Gastrocnemius medialis (tissue), 4 donors: ENCODE measurements at places on chromosomes 13 and 19. TPM values are rescaled to one million over a fixed set of nuclear protein-coding genes. Genes with fewer than 3 reads are reported as not detected.

PABPC3 gene
- total RNA-seq = not detected

SCGB2B2 gene
- total RNA-seq = 0.20 TPM

DCLK1 gene
- total RNA-seq = 3.8 TPM

CATSPERD gene
- not detected for total RNA-seq

COX7A1 gene
- total RNA-seq = 241 TPM

SIGLEC12 gene
- not detected for total RNA-seq

KMT2B gene
- 39.0 TPM for total RNA-seq

CGB5 gene
- not detected for total RNA-seq

IGFL2 gene
- total RNA-seq = not detected

PIH1D1 gene
- 41.9 TPM for total RNA-seq

FFAR2 gene
- total RNA-seq = not detected

MBD3L2 gene
- not detected for total RNA-seq

SYDE1 gene
- total RNA-seq = 5.9 TPM

TRAPPC5 gene
- 146 TPM for total RNA-seq

NTF4 gene
- total RNA-seq = 2.0 TPM

TMPRSS9 gene
- not detected for total RNA-seq

SIGLEC9 gene
- not detected for total RNA-seq

SHISA7 gene
- not detected for total RNA-seq

ZNF221 gene
- 0.76 TPM for total RNA-seq

CLDND2 gene
- not detected for total RNA-seq

CABP5 gene
- total RNA-seq = not detected

RFPL4AL1 gene
- not detected for total RNA-seq

KCNJ14 gene
- 0.56 TPM for total RNA-seq

ZNF345 gene
- total RNA-seq = 0.36 TPM

CGB1 gene
- total RNA-seq = not detected

PCDH20 gene
- total RNA-seq = 0.16 TPM

ERICH4 gene
- not detected for total RNA-seq

TLE2 gene
- 26.1 TPM for total RNA-seq

MCEMP1 gene
- not detected for total RNA-seq

MICU2 gene
- 118 TPM for total RNA-seq

CIC gene
- 52.2 TPM for total RNA-seq

LAIR1 gene
- total RNA-seq = 2.9 TPM

MAP4K1 gene
- total RNA-seq = 0.97 TPM

PRDX2 gene
- 423 TPM for total RNA-seq

LTBP4 gene
- total RNA-seq = 44.6 TPM

KRTDAP gene
- total RNA-seq = not detected

B3GNT3 gene
- total RNA-seq = 0.13 TPM

CFAP97D2 gene
- not detected for total RNA-seq

FOXO1 gene
- 250 TPM for total RNA-seq

ZNF575 gene
- total RNA-seq = not detected

TEX29 gene
- not detected for total RNA-seq
